ENCODE measurements at places on chromosomes 6 and 20.
A peak's percentile ranks its signal among the peaks of the same experiment; 100 is the strongest.

DNA sequence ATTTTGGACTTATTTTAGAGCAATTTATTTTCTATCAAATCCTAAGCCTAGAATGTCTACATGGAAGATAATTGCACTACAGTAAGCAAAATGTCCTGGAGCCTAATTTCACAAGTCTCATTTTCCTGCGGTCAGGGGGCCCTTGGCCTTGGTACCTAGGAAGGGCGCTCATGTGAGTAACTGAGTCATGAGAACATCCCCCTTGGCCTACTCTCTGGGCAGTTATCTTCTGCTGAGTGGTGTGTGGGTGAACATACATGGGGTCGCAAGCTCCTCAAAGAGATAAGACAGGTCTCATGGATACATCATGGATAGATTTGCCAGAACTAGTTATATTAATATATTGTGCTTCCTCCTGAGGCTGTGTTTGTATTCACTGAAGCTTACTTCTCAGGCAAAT lies 211.2 kb upstream of the MARCKS start:
- no peak for DNase-seq

DNA sequence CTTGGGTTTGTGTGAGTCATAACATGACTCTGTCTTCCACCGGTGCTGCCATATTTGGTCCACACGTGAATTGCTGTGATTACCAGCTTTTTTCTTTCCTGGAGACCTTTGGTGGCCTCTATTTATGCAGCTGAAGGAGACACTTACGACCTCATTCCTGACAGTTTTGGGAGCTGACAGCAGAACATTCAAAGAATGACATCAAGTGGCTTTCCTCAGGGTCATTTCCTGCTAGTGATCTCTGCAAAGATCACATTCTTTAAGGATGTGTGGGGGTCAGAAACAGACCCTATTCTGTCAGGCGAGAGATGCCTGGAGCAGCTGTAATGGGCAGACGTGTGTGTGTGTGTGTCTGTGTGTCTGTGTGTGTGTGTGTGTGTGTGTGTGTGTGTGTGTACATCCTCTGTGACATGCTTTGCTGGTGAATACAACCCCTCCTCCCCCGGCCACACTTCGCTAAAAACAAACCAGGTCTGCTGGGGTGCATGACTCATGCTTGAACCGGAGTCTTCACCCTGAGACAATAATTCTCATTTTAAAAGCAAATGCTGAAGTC lies 115.6 kb downstream of the TMEM170B start:
- peak; percentile 74 for DNase-seq

GRCh38 chr6:26412228-26412627 lies 10.2 kb downstream of the BTN3A1 start:
- DNase-seq, result no peak

GRCh38 chr6:37668251-37668650 lies 29.4 kb downstream of the MDGA1 start:
- DNase-seq, result no peak

- no peak for DNase-seq
Observed at GRCh38 chr6:30793521-30794194, 49.3 kb upstream of the IER3 start.

DNA sequence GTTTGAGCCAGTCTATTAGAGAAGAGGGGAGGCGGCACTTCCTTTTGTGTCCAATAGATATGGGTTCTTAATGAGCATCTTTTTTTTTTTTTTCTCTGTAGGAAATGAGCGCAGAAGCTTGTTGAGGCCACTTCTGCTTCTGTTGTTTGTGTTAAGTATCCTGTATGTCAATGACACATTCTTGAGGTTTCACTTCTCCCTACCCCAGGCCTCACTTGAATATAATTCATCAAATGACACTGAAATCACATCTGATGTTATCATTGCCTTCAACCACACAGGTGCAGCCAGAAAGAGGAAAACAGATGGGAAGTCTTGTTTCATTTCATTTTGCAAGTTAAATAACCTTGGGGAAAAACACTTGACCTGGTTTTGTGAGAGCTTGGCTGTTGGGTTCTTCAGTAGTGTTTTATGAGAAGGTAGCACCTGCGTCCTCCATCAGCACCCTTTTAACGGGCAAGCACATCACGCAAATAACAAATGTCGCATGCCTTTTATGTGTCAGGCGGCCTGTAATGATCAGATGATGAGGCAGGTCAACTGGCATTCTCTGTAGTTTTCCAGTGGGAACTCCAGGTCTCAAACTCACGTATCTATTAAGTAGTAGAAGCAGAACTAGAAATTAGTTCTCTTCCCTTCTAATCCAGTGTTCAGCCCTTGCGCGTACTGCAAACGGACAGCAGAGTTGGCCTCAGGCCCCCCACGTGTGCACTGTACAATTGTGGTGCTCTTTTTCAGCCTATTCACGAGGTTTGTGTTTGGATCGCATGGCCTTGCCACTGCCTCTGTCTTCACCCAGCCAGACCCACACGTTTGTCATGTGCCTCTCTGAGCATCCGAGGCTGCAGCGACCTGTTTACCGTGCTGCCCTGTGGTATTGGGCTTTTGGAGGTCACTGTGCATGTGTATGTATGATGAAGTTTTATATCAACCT lies 23.5 kb downstream of the PLEKHG1 start:
- no peak for DNase-seq

DNA sequence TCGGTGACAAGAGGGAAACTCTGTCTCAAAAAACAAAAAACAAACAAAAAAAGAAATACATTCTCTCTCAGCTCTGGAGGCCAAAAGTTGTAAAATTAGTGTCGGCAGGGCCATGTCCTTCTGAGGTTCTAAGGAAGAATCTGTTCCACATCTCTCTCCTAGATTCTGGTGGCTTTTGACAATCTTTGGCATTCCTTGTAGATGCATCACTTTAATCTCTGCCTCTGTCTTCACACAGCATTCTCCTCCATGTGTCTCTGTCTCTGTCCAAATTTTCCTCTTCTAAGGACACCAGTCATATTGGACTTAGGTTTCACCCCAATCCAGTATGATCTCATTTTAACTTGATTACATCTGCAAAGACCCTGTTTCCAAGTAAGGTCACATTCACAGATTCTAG lies 9.1 kb downstream of the PPP2R5D start:
- DNase-seq, result no peak

- DNase-seq, result no peak
Observed at GRCh38 chr20:50023116-50023805, 40.5 kb downstream of the SNAI1 start.

All from HTR-8/SVneo (cell line).